ENCODE measurements at places on chromosomes 6 and 20.

DNA sequence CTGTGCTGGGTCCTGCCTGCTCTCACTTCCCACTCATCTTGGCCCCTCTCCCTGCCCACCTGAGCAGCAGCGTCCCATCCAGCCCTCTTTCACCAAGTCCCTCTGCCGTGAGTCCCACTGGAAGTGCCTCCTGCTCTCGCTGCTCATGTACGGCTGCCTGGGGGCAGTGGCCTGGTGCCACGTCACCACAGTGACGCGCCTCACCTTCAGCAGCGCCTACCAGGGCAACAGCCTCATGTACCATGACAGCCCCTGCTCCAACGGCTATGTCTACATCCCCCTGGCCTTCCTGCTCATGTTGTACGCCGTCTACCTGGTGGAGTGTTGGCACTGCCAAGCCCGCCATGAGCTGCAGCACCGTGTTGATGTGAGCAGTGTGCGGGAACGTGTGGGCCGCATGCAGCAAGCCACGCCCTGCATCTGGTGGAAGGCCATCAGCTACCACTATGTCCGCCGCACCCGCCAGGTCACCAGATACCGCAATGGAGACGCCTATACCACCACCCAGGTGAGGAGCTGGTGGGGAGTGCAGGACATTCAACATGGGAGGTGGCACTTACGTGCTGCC is 2.8 kb downstream of the TMEM151B start:
- DNase-seq = no peak

GRCh38 chr6:137495703-137496336 is 1.6 kb upstream of the OLIG3 start:
- DNase-seq = no peak

DNA sequence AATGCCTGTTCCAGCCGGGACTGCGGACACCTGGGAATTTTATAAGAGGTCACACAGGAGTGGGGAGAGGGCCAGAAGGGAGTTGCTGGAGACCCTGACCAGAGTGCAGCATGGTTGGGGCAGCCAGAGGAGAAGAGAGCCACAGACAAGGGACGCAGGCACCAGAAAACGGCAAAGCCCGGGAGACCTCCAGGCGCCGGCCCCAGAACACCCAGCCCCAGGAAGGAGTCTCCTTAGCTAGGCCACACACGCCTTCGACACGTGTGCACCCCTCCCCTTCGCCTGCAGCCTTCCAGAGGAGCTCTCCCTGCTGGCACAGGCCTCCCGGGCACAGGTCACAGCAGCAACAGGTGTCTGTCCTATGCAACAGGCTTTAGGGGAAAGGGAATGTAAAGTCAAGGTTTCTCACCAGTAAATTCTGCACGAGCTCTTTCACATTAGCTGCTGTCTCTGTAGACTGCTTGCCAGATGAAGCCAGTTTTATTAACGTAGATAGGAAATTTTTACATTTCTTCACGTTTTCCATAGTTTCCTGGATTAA is 57.0 kb downstream of the TAF4 start:
- no peak for DNase-seq

- no peak for DNase-seq
Observed at GRCh38 chr6:157632821-157633220, 190.2 kb upstream of the SNX9 start.

All from SW 1271 (cell line).